Neural crest cell (in vitro differentiated cells): ENCODE measurements at places on chromosomes 3 and 15. TPM values are rescaled to one million over a fixed set of nuclear protein-coding genes. Genes with fewer than 3 reads are reported as not detected.

The PGBD4 gene
- total RNA-seq = 1.9 TPM in 2 replicates

The NLGN1 gene
- 18.6 and 20.0 TPM in 2 replicates for total RNA-seq

The CRYGS gene
- total RNA-seq = 4.3 and 4.7 TPM in 2 replicates

The XCR1 gene
- not detected in 2 replicates for total RNA-seq

The FSIP1 gene
- 6.8 and 8.1 TPM in 2 replicates for total RNA-seq

The LSAMP gene
- 36.6 and 36.7 TPM in 2 replicates for total RNA-seq

The PAQR5 gene
- 0.16 and 0.21 TPM in 2 replicates for total RNA-seq

The UROC1 gene
- not detected in 2 replicates for total RNA-seq

The LARP6 gene
- total RNA-seq = 18.2 and 20.5 TPM in 2 replicates

The SYNPR gene
- total RNA-seq = not detected in 2 replicates

The GXYLT2 gene
- 0.82 and 1.2 TPM in 2 replicates for total RNA-seq

The VEPH1 gene
- 8.0 and 8.8 TPM in 2 replicates for total RNA-seq

The RGMA gene
- 187 and 205 TPM in 2 replicates for total RNA-seq

The CYP8B1 gene
- total RNA-seq = not detected in 2 replicates

The ZNF280D gene
- 10.0 and 12.1 TPM in 2 replicates for total RNA-seq

The SPTBN5 gene
- total RNA-seq = 0.77 and 1.1 TPM in 2 replicates
